Effector CD8-positive, alpha-beta T cell (primary cell): ENCODE measurements at places on chromosomes 16 and 17.

- no peak for DNase-seq
Measured at GRCh38 chr16:58948244-58948643, 214.1 kb upstream of the GOT2 start.

- no peak for DNase-seq
Measured at GRCh38 chr16:89667633-89668032, 10.0 kb downstream of the SPATA33 start.

- DNase-seq = no peak
Measured at GRCh38 chr16:85216522-85217375, 104.5 kb upstream of the CIBAR2 start.

DNA sequence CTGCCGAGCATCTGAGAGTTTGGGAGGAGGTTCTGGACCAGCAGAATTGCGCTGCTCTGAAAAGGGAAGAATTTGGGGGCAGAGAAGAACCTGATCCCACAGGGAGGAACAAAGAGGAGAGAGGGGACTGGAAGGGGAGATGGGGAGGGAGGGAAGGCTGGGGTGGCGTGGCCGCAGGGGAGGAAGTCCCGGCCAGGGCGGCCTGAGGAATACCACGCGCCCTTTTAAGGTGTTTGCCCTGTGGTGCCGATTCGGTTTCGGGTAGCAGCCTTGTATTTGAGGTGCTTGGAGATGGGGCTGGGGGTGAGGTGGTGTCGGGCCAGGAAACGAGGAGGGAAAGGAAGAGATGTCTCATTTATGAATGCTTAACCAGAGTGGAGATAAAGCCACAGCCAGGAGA, 51.3 kb downstream of the AKAP1 start:
- DNase-seq = no peak

GRCh38 chr17:47844814-47845715, 4.0 kb upstream of the SCRN2 start:
- DNase-seq = no peak

DNA sequence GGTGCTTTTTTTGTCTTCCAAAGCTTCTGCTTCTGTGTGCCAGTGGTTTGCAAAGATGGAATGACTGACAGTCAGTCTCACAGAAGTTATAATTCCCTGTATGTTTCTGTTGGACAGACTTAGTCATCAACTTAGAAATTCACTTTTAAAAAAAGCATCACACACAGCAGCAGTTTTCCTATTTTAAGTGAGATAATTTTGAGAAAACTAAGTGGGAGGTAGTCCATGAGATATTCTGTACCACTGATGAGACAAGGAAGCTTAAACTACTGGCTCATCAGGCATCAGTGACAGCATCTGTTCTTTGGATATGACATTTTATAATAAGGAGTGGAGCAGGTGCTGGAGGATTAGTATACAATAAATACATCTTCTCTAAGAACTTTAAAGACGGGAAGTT, 20.0 kb downstream of the CNP start:
- no peak for DNase-seq

DNA sequence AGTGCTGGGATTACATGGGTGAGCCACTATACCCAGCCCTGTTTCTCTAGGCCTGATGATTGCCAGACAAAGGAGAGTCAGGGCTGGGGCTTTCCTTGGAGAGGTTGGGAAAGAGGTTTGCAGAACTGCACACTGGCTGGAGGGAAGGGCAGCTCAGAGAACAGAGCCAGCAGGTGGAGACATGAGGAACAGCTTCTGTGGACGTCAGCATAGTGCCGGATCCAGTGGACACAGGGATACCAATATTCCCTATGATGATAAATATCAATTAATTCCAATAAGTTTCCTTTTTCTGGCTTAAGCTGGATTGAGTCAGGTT, 43.2 kb upstream of the SCNN1B start:
- no peak for DNase-seq

GRCh38 chr17:3602499-3602898, 6.7 kb downstream of the TRPV1 start:
- no peak for DNase-seq

DNA sequence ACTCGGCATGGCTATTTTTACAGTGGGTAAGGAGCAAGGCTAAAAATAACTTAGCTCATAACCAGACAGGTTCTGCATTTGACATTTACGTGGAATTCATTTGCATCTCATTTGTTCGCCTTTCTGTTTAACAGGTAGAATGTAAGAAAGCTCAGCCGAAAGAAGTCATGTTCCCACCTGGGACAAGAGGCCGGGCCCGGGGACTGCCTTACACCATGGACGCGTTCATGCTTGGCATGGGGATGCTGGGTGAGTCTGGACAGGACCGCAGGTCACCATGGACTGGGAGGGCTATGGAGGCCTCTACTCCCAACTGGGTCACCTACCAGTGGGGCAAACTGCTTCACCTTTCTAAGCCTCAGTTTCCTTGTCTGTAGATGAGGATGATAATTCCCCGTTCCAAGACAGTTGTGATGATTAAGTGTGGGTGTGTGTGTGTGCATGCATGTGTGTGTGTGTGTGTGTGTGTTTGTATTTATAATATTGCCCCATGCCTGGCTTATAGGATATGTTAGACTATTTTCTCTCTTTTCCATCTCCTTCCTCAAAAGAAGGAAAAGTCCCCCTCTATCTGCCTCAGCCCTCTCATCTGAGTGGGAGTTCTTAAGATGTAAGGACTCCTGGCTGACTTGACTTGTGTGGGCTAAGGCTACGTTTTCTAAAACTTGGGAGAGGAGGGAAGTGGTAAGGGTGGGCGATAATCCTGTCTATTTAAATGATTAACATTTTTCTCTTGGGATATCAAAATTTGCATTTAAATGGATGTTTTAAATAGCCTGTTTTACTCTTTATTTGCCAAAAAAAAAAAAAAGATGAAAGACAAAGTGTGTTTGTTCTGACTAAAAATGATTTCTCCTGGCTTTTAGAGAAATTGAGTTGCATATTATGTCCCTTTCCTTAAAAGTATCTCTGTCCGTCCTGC, 129.0 kb downstream of the CCDC182 start:
- no peak for DNase-seq

- DNase-seq = no peak
Measured at GRCh38 chr17:4965311-4965986, 2.2 kb downstream of the SPAG7 start.

DNA sequence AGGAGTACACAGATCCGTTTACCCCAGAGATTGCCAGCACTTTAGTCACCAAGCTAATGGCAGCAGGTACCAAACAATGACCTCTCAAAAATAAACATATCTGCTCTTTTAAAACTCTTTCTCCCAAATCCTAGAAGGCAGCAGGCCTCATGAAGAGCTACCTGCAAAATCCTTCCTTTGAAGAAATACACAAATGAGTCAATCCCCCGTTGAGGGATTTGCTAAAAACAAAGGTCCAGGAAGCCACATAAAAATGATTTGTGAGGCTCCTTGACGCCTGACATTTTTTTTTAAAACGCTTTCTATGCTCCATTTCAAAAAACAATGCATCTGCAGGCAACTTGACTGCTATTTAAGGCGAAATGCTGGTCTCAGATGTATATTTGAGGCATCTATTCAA, 58.2 kb downstream of the NACA2 start:
- DNase-seq = no peak

GRCh38 chr17:39194089-39194984, 3.1 kb downstream of the CACNB1 start:
- no peak for DNase-seq

GRCh38 chr17:39001703-39002637, 34.8 kb upstream of the FBXO47 start:
- DNase-seq = no peak

DNA sequence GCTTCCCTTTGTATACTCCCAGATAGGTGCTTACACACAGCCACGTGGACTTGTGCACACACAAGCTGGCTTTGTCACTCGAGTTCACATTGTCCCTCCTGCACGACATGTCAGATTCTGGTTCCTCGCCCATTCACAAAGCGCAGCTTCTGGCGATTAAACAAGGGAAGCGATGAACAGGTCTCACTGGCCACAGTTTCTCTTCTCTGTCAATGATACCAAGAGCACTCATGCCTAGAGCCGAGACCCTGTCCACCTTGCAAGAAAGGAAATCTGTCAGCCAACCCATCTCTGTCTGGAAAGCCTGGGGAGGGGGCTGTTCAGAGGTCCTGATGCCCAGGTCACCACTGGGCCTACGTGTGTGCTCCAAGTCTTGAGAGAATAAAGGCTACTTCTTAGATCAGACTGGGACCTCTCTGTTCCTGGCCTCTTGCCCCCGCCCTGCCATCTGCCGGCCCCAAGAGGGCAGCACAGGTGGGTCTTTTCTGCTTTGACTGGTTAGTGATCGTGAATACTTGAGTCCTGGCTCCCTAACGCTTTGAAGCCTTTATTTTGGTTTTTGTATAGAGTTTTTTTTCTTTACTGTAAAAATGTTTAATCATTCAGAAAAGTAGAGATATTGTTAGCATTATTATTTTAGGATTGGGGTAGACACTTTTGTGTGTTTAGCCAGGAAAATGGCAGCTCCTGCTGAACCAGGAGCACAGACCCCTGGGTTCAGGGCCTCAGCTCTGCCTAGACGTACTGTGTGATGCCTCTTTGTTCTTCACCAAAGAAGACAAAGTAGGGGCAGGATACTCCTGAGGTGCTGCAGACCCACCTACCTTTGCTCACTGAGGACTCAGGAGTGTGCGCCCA, 104.7 kb downstream of the MRM1 start:
- peak; percentile 6 for DNase-seq

DNA sequence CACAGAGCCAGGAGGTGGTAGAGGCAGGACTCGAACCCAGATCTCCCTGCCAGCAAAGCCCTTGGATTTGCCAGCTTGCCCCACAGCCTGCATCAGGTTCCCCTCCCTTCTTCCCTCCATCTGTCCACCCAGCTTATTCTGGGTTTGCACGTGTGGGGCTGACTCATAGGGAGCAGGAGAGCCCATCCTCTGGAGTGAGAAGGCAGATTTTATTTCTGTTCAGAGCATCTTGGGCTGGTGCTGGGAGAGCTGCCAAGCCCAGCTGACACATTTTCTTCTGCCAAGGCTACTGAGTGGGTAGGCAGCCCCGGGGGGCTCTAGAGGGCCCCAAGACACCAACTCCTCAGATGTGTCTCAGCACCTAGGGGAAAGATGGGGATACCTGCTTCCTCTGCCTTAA, 106.3 kb upstream of the CRHR1 start:
- DNase-seq = no peak

DNA sequence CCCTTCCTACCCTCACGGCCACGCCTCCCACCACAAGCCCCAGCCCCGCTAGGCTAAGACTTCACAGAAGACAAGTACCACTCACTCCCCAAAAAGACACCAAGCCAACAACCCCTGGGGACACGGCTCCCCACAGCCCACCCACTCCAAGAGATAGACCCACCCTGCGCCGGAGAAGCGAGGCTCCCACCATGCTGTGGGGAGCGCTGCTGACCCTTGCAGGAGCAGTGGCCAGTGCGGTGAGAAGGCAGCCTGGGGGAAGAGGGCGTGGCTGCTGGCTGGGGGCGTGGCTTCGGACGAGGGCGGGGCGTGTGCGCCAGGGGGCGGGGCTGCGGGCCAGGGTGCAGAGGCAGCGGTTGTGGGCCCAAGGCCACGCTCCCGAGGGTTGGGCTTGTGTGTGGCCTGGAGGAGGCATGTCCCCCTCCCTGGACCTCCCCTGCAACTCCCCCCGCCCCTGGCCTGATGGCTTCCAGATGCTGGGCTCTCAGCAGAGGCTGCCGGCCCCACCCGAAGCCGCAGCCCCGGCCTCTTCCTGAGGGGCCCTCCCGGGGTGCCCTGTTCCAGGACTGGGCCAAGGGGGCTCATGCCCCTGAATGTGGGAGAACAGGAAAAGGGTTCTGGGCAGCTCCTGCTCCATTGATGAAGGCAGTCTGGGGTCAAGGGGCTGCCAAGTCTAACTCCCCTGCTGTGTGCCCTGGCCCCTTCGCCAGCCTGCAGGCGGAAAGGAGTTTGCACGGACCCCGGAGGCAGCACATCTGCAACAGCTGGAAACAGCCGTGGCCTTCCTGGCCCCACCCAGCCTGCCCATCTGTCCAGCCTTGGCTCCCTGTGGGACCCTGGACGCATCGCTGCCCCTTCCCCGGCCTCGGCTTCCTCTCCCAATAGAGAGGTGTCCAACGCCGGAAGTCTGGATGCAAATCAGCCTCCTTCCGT, 9.1 kb downstream of the TFAP4 start:
- no peak for DNase-seq

DNA sequence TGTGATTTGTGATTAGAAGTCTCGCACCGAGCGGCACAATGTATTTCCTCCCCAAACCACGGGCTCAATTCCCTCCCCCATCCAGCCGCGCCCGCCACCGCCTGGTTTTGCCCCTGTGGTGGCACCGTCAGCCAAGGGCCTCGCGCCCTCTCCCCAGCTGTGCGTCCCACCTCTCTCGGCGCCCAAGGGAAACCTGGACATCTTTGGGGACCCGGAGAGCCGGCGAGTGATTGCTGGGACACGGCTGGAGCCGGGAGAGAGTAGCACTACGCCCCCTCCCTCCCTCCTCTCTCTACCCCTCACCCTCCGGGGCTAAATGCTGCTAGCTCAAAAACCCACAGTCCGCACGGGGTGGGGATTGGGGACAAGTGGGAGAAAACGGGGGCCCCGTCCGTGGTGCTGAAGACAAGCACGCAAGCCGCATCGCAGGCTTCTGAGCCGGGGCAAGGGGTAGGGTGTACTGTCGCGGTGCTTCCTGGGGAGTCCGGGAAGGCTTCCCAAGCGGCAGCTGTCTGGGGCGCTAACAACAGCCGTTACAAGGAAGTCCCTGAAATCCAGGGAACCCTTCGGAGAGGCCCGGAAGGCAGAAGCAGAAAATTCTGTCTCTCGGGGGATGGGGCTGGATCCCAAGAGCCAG, 1.4 kb downstream of the CBLN1 start:
- DNase-seq = no peak

DNA sequence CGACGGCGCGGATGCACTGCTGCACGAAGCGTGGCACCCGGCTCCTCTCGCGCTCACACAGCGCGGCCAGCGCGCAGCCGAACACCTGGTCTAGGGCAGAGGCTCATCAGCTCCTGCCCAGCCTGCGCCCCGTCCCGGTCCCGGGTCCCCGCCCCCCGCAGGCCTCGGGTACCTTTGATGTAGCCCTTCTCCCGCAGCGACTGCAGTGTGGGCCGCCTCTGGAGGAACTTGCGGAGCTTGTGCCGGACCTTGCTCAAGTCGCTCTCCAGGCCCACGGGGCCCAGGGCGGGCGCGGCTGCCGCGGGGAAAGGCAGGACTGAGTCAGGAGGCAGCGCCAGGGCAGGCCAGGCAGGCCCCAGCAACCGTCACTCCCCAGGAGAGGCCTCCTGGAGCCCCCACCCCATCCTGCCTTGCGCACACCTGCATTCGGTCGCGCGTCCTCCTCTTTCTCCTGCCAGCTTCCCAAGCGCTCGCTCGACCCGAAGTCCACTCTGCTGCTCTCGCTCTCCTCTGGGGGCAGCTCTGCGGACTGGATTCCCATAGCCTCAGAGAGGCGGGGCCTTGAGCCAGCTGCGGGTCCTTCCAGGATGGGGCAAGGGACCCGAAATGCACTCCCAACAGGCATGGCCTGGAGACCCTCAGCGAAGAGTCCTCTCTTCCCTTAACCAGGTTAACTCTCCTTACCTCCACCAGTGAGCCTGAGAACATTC, 36.0 kb downstream of the ARHGAP27 start:
- no peak for DNase-seq

- no peak for DNase-seq
Measured at GRCh38 chr16:25066426-25066746, 45.2 kb upstream of the LCMT1 start.
